ENCODE measurements at places on chromosomes 6 and 20.
A peak's percentile ranks its signal among the peaks of the same experiment; 100 is the strongest.

DNA sequence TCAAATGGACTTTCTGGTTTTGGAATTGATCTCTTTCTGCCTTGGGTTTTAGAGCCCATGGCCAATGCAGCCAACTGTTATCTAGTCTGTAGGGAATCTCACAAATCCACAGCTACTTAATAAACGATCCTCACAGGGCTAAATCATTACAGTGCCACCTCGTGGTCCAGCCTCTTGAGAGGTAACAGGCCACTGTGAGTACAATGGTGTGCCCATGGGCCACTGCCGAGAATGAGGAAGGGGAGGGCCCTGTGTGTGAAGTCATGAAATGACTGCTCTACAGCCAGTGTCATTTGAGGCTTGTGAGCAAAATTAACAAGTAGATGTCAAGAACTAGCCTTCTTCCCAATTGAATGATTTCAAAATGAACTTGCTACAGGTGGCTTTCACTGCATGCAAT lies 54.3 kb upstream of the GMPR start:
- DNase-seq = peak; percentile 9

DNA sequence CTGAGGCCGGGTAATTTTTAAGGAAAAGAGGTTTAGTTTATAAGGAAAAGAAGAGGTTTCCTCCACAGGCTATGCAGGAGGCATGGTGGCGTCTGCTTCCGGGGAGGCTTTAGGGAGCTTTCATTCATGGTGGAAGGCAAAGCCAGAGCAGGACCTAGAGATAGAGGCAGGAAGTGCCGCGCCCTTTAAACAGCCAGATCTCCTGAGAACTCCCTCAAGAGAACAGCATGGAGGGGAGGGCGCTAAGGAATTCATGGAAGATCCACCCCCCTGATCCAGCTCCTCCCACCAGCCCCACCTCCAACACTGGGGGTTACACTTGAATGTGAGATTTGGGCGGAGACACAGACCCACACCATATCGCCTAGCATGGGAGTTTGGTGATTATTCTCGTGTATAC lies 13.9 kb upstream of the DACT2 start:
- no peak for DNase-seq

DNA sequence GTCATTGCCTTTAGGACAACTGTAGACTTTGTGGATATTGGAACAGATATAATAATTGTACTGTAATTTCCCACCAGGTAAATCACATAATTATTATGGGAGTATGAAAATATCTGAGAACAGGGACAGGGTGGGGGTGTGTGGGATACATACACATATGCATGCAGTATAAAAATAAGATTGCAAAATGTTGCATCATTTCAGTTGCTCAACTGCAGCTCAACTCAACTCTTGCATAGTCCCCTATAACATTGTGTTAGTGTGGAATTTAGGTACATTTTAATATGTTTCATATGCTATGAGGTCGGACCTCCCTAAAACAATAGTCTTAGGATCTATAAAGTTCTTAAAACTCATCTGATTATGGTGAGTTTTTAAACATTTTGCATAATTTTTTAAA lies 275.0 kb upstream of the FLRT3 start:
- no peak for DNase-seq

- DNase-seq = no peak
Measured at GRCh38 chr6:162154001-162154400, 573.6 kb downstream of the PRKN start.

GRCh38 chr20:62011403-62011790 lies 54.3 kb downstream of the TAF4 start:
- no peak for DNase-seq

GRCh38 chr6:130620338-130620781 lies 206.8 kb upstream of the SMLR1 start:
- no peak for DNase-seq

DNA sequence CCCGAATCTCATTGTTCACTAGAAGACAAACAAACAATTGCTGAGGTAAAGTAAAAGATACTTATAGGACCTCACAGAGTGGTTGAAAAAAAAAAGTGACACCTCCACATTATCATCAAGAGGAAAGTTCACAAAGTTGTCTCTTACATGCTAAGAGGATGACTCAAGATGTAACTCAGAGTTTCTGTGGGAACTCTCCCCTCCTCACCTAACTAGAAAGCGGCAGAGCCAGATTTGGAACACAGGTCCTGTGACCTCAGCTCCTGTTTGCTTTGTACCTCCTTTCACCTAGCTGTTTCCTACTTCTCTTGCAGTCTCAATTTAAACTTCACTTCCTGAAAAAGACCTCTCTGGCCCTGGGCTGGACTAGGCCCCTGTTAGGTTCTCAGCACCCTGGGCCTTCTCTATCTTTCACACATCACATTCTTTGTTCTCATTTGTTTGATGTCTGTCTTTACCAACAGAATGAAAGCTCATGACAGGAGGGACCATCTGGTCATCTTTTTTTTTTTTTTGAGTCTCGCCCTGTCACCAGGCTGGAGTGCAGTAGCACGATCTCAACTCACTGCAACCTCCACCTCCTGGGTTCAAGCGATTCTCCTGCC lies 60.8 kb downstream of the CD24 start:
- DNase-seq = no peak

GRCh38 chr20:16806061-16806460 lies 57.9 kb downstream of the OTOR start:
- no peak for DNase-seq

- DNase-seq = no peak
Measured at GRCh38 chr20:10714236-10714975, 40.6 kb upstream of the JAG1 start.

- DNase-seq = no peak
Measured at GRCh38 chr6:7684843-7685242, 41.1 kb upstream of the BMP6 start.

- DNase-seq = no peak
Measured at GRCh38 chr6:157106487-157106886, 216.8 kb downstream of the TMEM242 start.

GRCh38 chr6:3773678-3774298 lies 22.3 kb upstream of the PXDC1 start:
- DNase-seq = no peak

GRCh38 chr20:42484335-42484734 lies 705.4 kb downstream of the PTPRT start:
- no peak for DNase-seq

- DNase-seq = no peak
Measured at GRCh38 chr20:64142590-64142989, 21.7 kb upstream of the MYT1 start.

- no peak for DNase-seq
Measured at GRCh38 chr6:43926634-43927531, 156.9 kb downstream of the VEGFA start.

GRCh38 chr6:100209323-100210136 lies 215.5 kb upstream of the MCHR2 start:
- DNase-seq = no peak

- no peak for DNase-seq
Measured at GRCh38 chr20:13113731-13114130, 105.0 kb downstream of the SPTLC3 start.

GRCh38 chr6:110895907-110896608 lies 21.5 kb downstream of the AMD1 start:
- DNase-seq = no peak

DNA sequence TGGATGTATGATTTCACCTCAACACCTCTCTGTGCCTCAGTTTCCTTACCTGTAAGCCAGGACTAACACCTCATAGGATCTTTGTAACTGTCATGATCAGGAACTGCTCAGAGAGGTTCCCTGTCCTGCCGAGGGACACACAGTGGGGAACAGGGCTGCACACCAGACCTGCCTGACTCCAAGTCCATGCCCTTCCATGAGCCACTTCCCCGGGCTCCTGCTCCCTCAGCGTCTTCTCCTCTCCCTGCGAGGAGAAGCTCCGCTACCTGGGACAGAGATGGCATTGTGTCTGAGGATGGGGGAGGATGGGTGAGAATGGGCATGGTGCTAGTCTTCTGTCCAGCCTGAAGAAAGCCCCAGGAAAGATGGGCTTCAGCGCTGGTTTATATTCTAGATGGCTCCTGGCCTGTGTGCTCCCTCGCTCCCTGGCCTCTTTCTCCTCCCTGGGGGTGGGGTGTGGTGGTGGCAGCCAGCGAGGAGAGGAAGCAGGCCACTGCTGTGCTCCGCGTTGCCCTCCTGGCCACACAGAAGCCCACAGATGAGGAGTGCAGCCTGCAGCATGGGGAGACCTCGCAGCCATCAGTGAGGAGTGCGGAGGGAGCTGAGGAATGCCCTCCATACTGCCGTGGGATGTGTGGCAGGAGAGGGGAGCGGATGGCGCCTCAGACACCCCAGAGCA lies 67.1 kb downstream of the NOL4L start:
- DNase-seq = no peak

- no peak for DNase-seq
Measured at GRCh38 chr6:136921936-136922684, at the start of gene SLC35D3. Gene SLC35D3, plus strand, starts transcription at chr6:136922301. Its CDS starts 128 bp downstream, at chr6:136922429.

DNA sequence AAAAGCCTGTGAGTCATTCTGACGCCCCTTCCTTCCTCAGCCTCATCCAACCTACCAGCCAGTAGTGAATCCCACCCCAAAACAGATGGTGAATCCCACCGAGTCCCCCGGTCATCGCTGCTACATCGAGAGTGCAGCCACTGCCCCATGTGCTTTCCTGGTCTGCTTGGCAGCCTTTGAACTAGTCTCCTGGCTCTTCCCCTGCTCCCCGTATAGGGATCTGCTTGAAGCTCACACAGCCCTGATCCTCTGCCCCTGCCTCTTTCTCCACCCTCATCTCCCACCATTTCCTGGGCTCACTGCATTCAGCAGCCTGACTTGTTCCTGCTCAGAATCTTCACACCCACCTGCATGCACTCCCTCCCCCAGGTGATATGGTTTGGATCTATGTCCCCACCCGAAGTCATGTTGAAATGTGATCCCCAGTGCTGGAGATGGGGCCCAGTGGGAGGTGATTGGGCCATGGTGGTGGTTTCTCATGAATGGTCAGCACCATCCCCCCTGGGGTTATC lies 14.6 kb downstream of the SYNJ2 start:
- no peak for DNase-seq

DNA sequence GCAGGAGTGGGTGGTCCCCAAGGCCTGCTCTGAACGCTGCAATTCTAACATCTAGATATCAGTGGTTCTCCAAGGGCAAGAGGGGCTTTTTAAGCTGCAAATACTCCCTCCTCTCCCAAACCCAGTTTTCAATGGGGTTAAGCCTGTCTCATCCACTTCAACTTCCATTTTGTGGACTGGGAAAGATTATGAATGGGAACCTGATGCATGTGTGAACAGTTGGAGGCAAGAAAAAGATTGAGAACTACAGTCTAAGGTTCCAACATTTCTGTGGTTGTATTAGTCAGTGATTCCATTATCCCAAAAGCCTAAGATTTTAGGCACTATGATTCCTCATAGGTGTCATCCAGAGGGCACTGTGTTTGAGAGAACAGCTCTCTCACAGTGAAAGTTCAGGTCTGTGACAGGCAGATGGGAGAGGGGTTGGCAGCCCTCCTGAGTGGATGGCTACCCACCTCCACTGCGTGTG lies 53.7 kb downstream of the HNF4A start:
- DNase-seq = no peak

- DNase-seq = no peak
Measured at GRCh38 chr6:134517145-134517658, 199.3 kb upstream of the SGK1 start.
